ENCODE measurements at places on chromosomes 4 and X.
A peak's percentile ranks its signal among the peaks of the same experiment; 100 is the strongest.

DNA sequence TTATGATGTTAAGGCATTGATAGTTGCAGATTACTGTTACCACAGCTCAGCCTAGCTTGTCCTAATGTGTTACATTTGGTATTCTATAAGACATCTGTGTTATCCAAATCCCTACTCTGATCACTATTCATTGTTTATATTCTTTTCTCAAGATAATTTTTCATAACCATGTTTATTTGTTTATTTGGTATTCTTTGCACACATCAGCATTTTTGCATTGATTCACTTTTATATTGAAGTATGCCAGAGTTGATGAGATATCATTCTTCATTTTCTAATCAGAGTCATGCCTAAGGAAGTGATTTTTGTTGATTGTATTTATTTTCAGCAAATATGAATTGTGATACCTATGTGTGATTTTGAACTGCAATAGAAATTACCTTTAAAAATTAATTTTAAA is 61.2 kb upstream of the PDHA2 start:
- DNase-seq = no peak

DNA sequence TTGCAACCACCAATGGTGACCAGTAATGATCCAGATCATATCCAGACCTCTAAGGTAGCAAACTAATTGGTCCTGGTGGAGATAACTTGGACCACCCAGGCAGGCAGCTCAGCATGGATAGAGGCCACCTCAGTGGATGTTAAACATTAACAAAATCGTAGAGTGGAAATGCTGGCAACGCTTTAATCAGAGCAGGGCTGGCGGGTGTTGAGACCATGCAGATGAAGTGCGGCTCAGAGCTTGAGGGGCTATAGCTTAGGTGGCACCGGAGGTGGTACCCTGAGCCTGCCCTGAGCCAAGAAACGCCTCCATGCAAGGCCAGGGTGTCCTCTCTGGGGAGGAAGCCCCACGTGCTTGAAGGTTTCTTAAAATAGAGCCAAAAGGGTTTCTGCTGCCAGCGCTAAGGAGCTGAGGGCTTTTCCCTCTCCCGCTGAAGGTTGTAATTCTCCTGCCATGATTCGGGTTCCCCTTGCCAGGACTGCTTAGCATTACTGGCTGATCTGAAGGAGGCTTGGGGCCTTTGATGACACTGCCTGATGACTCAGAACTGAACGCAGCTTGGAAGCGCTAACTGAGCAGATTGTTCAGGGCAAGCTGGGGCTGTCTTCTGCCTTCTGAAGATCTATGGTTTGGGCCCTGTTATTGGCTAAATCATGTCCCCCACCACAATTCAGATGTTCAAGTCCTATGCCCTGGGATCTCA is 177.8 kb upstream of the ATP6AP2 start:
- peak; percentile 10 for DNase-seq

GRCh38 chr4:7294176-7294756 is 101.9 kb downstream of the SORCS2 start:
- DNase-seq = no peak

DNA sequence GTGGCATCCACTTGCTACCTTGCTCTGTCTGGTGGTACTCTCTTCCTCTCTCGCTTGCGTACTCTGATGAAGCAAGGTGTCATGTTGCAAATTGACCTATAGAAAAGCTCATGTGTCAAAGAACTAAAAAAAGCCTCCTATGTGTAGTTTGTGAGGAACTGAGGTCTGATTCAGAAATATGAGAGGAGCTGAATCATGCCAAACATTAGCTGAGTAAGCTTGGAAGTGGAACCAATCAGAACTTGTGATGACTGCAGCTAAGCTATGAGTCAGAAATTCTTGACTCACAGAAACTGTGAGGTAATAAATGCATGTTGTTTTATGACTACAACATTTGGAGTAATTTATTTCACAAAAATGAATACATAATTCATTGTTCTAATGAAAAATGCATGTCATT is 2138.8 kb downstream of the PCDH7 start:
- DNase-seq = no peak

DNA sequence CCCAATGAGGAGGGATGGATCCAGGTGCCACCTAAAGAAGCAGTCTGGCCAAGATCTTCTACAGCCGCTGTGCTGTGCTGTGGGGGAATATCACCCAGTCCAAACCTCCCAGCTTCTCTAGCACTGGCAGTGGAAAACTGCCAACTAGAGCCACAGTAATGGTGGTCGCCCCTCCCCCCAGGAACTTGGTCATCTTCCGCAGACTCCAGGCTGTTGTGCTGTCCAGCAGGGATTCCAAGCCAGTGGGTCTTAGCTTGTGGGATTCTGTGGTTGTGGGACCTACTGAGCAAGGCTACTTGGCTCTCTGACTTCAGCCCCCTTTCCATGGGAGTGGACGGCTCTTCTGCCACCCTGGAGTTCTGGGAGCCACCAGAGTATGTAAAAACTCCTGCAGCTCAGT is 18.2 kb downstream of the GPRASP1 start:
- DNase-seq = no peak

DNA sequence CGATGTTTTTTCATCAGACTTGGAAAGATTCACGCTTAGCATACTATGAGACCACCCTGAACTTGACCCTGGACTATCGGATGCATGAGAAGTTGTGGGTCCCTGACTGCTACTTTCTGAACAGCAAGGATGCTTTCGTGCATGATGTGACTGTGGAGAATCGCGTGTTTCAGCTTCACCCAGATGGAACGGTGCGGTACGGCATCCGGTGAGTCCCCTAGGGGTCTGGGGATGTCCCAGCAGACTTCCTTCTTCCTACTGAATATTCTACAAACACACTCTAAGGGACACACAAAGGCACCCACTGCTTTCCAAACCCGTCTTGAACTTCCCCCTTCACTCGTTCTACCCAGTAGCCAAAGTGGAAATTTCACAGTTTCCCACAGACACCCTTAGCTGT is 9.3 kb downstream of the GABRQ start:
- DNase-seq = no peak

- DNase-seq = no peak
Measured at GRCh38 chr4:103026868-103027267, 7.4 kb upstream of the SLC9B1 start.

DNA sequence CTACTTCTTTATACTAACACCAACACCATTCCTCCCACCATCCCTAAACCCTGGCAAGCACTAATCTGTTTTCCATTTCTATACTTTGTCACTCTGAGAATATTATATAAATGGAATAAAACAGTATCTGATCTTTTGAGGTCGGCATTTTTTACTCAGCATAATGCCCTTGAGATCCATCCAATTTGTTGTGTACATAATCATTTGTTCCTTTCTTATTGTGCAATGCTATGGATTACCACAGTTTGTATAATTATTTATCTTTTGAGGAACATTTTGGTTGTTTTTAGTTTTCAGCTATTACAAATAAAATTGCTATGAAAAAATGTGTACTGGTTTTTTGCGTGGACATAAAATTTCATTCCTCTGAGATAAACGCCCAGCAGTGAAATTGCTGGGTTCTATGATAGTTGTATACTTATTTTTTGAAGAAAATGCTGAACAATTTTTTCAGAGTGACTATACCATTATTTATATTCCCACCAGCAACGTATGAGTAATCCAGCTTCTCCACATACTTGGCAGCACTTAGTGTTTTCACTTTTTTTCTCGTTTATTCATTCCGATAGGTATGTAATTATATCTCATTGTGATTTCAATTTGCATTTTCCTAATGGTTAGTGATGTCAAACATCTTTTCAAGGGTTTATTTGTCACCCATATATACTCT is 154.3 kb upstream of the DCAF8L1 start:
- no peak for DNase-seq

DNA sequence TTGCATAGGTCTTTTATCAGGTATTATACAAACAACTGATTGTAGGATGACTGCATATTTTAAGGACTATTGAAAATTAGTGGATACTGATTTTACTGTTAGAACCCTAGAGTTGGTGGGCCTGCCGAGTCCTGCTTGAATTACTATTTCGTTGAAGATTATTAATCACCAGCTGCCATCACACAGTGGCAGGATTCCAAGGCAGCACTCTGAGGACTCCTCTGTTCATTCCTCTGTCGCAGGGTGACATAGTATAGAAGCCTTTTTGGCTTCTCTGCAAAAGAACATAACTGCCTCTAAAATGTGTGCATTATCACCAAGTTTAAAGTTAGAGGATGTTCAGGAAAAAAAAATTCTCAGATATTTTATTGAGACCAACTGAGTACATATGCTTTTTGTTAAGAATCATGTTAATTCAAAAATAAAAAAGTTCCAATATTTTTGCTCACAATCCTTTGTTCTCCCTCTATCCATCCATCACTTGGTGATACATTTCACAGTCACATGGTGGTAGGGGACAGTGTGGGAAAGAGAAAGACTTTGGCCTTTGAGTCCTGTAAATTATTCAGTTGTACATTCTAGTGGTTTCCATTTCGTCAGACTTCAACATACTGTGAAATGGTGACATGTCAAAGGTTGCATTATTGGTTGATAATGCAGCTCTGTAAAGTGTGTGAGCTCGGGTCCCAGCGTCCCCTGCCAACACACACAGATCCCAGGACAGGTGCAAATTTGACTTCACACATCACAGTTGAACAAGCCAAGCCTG is 332.5 kb downstream of the GRID2 start:
- no peak for DNase-seq

GRCh38 chr4:14336656-14337055 is 665.6 kb upstream of the CPEB2 start:
- DNase-seq = no peak
